ENCODE measurements at places on chromosomes 4 and X.

GRCh38 chr4:74874753-74875367 lies 58.1 kb upstream of the PARM1 start:
- DNase-seq = peak; percentile 77

DNA sequence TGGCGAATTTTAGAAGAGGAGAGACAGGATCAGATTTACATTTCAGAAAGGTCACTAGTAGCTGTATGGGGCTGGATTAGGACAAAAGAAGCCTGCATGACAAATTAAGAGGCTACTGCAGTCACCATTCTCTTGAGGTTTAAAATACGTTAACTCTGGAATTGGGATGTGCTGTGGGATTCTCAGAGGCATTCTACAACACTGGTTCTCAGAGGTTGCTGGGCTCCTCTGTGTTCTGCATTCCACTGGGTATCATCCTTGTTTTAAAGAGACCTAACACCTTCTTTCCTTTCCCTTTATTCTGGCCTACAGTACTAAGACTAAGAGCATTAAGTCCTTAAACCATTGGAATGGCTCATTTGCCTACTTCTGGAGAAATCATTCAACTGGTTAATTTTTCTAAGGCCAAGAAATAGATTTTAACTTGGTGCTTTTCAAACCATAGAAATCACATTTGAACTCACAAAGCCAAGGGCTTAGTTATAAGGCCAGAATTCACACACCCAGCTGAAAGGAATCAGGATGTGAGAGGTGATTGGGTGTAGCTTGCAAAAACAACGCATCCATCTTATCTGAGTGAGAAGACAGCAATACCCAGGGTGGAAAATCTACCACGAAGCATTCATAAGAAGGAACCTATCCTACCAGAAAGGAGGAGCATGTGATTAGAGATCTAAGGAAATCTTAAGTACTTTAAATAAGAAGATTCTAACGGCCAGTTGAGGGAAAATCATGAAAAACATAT lies 116.6 kb downstream of the SHISA3 start:
- no peak for DNase-seq

DNA sequence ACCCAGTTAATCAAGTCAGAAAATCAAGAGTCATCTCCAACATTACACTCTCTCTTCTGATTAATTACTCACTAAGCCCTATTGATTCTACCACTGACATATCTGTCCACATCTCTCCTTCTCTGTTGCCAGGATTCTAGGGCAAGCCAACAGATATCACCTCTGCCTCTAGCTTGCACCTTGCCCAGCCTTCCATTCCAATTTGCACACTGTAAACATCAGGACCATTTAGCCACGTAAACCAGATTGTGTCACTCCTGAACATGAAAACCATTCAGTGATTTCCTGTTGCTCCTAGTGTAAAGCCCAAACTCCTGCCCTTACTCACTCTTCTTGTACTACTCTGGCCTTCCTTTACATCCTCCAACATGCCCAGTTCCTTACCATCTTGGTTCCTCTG lies 68.0 kb upstream of the PLS3 start:
- no peak for DNase-seq

GRCh38 chrX:24464498-24464835 lies 619 bp upstream of the PDK3 start:
- no peak for DNase-seq

DNA sequence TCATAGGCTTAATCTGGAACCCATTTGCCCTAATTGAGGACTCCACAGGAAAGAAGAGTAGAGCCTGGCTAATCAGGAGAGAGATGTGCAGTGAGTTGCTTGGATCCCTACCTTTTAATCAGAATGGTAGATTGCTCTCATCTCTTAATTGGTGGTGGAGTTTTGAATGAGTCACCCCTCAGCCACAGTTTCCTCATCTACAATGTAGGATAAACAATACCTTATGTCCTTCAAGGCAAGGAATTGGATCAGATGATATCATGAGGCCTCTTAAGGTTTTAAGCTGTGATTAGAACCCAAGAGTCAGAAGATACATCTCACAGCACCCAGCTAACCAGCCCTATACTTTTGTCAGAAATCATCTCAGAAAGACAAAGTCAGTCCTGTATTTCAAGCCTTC lies 39.1 kb downstream of the PDGFRA start:
- peak; percentile 57 for DNase-seq

- no peak for DNase-seq
These were observed 237.2 kb downstream of the EVC2 start for GRCh38 chr4:5471206-5471605.

- no peak for DNase-seq
These were observed 2.9 kb upstream of the NSD2 start for GRCh38 chr4:1868293-1868692.

DNA sequence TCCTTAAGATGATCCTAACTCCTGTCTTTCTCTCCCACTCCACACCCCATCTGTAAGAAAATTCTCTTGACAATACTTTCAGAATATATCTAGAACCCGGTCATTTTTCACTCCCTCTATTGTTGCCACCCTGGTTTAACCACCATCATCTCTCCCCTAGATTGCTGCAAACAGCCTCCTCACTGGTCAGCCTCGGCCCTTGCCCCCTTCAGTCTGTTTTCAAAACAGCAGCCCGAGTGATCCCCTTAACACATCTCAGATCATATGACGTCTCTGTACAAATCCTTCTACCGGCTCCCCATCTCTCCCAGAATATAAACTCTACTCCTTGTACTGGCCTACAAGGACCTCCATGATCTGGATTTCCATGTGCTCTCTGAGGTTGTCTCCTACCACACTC lies 35.2 kb upstream of the F9 start:
- no peak for DNase-seq

DNA sequence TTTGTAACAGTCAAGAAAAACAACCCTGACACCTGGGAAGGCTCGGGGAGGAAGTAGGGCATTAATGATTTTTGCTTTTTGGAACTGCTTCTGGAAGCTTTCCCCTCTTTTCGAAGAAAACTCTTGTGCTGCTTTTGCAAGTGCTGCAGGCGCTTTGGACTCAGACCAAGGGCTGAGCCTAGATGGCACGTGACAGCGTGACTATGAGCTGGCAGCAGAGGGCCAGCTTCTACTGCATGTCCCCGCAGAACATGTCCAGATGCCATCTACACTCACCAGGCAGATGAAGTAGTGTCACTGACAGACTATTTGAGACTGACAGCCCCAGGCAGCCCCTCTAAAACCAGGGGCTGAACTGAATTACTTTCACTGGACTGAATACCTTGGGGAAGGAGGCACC lies 6.2 kb downstream of the NR0B1 start:
- no peak for DNase-seq

DNA sequence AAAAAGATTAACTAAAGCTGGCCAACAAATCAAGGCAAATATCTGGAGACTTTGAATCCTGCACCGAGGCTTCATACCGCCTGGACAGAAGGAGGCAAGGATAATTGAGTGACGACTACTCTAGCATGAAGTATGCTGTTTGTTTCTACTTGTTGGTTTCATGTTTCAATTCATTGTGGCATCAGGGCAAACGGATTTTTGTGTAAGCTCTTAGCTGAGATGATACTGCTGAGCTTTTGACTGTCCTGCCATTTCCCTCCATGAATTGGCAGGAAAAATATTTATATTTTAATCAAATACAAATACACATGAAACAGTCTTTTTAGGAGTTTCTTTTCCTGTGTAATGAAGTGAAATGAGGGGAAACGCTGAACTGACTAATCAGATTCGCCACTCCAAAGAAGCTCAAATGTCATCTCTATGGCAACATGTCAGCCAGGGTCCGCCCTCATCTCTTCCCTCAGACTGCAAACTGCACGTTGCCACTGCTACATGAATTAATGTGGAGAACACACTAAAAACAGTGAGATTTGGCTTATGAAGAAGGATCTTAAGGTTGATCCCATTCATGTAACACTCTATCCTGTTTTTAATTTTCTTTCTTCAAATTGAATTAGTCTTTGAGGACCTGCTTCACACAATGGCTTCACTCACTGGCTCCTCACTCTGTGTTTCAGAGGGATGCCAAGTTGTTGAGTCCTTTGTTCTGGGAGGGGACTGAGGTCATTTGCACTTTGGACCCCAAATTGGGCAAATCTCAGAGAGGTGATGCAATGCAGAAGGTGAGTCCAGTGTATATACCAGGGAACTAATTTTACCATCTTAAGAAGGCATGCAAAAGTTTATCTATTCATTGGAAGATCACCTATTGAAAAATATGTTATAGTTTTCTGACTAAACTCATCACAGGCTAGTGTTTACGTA lies 149.6 kb upstream of the MID1 start:
- DNase-seq = peak; percentile 49

GRCh38 chr4:138199568-138200235 lies 42.4 kb downstream of the SLC7A11 start:
- DNase-seq = peak; percentile 20

DNA sequence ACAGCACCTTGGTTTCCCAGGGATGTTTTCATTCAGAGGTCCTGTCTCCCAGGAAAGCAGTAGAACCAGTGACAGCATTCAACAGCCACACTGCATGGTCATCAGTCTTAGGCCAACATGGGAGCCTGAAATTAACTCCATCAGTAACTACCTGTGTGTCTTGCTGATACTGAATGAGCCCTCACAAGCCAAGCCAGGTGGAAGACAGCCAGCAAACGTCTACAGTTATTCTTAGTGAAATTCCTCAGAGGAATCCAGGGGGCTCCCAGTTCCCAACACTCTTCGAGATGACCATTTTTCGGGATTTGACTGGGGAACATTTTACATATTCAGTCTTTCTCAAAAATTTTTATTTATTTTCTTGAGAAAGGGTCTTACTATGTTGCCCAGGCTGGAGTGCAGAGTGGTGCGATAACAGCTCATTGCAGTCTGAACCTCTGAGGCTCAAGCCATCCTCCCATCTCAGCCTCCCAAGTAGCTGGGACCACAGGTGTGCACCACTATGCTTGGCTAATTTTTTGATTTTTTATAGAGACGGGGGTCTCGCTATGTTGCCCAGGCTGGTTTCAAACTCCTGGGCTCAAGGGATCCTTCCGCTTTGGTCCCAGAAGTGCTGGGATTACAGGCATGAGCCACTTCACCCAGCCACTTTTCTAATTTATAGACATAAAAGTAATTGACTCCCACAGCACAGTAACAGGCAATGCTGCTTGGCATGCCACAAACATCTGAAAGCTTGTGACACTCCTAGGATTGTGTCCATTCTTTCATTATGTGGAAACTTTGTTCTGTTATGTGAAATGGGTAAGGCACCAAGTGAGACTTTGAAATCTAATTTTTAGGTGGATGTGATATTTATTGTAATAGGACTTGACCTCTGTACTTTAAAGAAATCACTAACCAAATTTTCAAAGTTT lies 116.9 kb downstream of the SOWAHB start:
- DNase-seq = no peak

DNA sequence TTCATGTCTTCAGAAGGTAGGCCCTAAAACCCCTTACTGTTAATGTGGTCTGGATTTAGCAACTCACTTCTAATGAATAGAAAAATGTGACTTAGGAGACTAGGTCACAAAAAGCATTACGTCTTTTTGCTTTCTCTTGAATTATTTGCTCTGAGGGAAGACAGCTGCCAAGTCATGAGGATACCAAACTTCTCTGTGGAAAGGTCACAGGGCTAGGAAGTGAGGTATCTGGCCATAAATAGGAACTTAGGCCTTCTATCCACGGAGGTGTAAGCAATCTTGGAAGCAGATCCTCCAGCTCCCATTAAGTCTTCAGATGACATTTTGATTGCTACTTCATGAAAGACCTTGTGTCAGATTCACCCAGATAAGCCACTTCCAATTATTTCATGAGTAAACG lies 120.6 kb downstream of the JADE1 start:
- DNase-seq = no peak

DNA sequence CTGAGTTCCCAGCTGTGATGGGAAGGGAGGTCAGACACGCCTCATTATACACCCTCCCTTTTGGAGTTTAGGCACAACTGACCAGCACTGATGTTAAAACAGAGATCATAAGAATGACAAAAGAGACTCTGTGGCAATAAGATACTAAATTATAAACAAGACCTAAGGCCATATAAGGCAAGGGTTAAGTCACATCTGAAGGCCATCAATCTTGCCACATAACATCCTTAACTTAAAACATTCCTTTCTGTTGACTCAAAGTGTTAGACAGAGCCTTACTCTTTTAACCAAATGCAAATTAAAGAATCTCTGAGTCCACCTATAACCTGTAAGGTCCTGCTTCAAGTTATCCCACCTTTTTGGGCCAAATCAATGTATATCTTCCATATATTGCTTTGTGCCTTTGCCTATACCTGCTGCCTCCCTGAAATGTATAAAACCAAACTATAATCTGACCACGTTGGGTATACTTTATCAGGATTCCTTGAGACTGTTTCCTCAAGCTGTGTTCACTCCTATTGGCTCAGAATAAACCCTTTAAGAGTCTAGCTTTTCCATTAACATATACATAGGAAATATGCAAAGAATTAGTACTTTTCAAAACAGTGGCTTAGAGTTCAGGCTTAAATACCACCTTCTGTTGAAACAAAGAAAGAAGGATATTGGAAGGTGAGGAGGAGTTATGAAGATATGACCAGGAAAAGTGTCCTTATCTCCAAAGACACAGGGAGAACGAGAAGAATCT lies 214.4 kb upstream of the PPP1R2C start:
- peak; percentile 52 for DNase-seq

DNA sequence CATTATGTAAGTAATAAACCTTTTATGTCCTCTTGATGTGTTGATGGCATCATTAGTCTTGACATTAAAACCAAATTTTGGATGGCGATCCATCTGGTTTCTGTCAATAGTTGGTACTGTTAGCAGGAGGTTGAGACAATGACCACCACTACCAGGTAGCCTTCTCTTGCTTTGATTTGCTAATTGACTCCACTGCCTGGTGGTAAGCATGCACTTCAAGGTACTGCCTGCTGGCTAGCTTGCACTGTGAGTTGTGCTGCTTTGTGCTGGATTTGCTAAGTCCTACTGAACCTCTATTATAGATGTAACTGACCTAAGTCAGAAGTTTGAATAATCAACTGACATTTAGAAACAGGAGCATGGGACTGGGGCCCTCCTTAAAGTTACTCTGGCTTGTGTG lies 46.3 kb downstream of the ATP1B4 start:
- no peak for DNase-seq

GRCh38 chr4:1473718-1474117 lies 67.5 kb upstream of the NKX1-1 start:
- no peak for DNase-seq

- peak; percentile 47 for DNase-seq
These were observed 42.5 kb upstream of the C1GALT1C1 start for GRCh38 chrX:120672389-120672788.

DNA sequence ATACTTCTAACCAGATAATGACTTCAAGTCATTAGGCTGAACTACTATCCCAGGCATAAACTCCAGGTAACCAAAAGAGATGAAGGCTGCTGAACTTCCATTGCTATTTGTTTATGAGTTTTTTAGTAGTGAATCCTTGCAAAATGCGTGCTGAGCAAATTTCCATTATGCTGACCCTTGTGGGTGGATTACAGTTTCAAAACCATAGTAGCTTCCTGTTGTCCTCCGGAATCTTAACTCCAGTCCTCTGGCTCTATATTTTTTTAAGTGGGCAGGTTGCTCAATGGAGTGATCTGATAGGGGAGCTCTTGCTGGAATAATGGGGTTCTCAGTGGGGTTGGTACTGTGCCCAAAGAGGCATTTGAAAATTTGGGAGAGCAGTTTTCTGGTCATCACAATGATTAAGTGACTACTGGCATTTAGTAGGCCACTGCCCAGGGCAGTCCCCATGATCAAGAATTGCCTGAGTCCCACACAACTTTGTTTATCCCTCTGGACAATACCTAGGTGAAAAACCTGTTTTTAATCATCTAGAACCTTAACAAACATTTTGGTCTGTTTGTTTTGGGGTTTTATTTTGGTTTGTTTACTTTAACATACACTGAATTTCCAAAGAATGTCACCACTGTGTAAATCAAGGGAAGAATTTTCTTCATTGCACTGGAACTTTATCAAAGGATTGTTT lies 302.3 kb upstream of the GATB start:
- DNase-seq = no peak

GRCh38 chrX:78838709-78839108 lies 91.2 kb downstream of the LPAR4 start:
- DNase-seq = no peak

Data from fibroblast of upper back skin (primary cell).